ENCODE measurements at places on chromosomes 7 and 10.

DNA sequence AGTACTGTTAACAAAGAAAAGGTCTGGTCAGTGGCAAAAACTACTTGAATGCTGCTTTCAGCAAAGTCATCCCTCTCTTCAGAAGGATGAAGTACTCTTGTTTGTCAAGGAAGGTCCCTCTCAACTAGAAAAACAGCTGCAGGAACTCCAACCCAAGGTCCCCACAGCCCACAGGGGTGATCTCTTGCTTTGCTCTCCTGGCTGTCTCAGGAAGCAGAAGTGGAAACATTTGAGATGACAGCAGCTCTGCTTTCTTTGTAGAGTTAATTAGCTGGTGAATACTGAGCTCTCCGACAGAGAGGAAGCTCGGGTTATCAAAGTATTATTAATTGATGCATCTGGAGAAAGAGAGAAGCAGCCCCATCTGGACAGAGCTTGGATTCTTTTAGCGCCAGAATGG is 25.4 kb upstream of the LRGUK start:
- DNase-seq = no peak

DNA sequence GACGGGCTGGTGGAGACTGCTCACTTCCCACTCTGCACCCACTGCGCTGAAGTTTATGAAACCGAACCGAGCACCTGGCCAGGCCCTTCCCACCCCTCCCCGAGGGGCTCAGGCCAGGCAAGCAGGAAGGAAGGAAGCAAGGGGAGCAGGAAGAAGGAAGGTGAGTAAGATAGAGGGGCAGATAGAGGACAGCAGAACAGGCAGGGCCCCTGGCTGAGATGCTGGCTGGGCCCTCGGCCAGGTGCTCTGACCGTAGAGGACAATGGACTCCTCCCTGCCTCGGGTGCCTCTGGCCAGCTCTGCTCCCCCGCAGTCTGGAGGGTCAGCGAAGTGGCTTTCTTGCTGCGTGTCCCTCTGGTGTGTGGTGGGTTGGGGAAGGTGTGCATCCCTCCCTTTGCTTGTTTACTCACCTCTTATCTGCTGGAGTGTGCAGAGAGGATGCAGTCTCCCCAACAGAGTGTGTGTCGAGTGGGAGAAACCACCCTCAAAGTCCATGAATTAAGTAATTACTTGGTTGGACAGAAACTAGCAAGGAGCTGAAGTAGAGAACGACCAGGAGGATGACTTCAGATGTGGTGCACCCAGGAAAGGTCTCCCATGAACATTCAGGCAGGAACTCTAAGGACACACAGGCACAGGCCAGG is 82.8 kb upstream of the PPP2R2D start:
- no peak for DNase-seq

DNA sequence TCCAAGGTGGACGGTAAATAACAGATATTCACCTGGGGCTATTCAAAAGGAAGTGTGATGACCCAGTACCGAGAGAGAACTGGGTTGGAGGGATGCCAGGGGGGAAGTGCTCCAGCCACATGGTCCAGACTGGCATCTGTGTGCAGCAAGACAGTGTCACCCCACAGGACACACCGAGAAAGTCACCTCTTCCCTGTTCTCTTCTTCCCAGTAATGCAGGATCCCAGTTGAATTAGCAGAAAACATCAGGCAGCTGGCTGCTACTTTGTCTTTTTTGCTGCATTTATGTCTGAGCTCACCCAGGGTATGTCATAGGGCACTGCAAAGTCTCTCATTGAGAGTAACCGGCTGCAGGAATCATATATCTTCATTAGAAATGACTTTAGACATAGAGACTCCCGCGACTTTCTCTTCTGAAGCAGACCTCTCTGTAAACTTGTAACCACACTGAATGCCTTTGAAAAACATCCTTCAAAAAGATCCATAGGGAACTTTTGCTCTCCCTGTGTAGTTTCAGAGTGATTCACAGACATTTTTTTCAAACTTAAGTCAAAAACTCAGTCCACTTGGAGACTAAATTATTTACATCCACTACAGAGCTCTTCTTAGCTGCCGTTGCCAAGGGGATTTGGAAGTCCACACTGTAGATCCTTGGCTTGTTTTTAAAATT is 609.0 kb upstream of the DPP6 start:
- DNase-seq = no peak

GRCh38 chr7:139264220-139264619 is 33.2 kb downstream of the UBN2 start:
- no peak for DNase-seq

GRCh38 chr7:90411510-90411909 is 8.2 kb downstream of the CLDN12 start:
- no peak for DNase-seq

GRCh38 chr10:34292194-34292565 is 522.9 kb downstream of the PARD3 start:
- no peak for DNase-seq

- no peak for DNase-seq
These were observed 155.5 kb downstream of the RNF216 start for GRCh38 chr7:5625938-5626337.

GRCh38 chr7:120052884-120053382 is 220.0 kb upstream of the KCND2 start:
- DNase-seq = no peak

DNA sequence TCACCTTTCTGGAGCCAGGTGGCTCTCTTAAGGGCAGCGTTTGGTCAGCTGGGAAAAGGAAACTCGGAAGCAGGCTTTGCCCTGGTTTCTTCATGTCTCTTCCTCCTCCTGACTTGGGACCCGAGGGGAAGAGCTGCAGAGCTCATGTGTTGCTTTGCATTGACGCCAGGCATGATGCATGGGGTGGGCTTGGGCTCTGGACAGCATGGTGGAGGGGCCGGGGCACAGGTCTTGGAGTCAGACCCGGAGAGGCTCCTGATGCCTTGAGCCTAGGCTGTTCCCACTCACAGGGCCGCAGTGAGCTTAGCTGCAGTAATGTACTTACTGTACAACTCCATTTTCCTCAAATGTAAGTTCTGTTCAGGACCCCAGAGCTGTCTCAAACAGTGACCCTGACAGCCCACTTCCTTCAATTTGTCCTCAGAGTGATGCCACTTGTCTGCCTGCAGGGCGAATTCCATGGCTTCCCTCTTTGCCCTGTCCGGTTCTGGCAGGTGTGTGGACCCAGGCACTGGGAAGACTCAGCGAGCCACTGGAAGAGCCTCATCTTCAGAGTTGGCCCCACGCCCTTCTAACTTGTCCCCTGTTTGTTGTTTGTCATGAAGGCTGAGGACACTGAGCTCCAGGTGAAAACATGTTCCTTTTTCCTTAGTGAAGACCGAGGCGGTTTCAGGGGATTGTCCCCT is 50.2 kb downstream of the ZNF467 start:
- no peak for DNase-seq

GRCh38 chr10:70759781-70760180 is 25.4 kb downstream of the TBATA start:
- no peak for DNase-seq

GRCh38 chr7:23931633-23932032 is 221.6 kb downstream of the STK31 start:
- no peak for DNase-seq

- peak; percentile 73 for DNase-seq
These were observed 107.8 kb upstream of the PPP1R3A start for GRCh38 chr7:114026486-114027089.

DNA sequence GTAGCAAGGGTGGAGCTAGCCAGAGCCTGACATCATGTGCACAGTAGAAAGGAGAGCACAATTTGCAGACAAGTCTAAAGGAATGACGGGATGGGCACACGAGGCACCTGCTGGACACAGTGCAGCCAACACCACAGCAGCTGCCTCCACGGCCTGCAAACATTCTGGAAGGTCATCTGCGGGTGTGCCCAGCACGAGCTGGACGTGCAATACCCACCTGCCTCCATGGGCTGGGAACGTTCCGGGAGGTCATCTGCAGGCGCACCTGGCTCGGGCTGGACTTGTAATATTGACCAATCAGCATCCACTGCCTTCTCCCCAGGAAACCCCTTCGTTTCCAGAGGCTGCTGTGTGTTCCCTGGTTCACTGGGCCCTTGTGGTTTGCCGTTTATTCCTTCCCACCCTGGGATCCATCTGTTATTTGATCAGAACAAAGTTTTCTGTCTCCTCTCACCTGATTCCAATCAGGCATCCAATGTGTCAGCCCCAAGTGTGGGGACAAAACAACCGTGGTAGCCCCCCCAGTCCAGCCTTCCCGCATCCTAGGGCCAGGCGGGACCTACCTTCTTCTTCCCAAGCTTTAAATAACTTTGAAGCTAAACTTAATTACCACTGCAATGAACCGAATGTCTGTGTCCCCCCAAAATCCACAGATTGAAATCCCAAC is 243.4 kb upstream of the PPP2R2D start:
- DNase-seq = no peak

DNA sequence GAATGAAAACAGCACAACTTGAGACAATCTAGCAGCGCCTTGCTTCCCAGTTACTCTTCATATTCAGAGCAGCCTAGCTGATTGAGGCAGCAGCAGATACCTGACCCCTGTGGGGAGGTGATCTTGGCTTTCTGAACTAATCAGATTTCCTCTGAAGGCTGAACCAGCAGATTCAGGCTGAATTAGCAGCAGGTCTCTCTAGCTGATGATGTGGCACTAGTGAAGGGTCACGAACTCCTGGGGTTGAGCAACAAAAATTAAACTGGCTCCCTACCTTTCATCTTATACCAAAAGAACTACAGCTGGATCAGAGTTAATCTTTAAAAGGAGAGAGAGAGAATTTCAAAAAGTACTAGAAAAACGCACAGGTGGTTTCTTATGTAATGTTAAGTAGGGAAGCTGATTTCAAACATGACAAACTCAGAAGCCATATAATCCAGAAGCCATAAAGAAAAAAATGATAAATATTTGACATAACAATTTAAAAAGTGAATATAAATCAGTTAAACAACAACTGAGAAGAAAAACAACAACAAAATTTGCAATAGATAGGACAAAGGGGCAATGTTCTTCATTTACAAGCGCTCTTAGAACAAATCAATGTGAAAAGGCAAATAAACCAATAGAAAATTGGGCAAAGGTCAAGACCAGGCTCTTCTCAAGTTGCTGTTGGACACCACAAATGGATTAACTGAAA is 13.5 kb downstream of the SLC25A13 start:
- no peak for DNase-seq

DNA sequence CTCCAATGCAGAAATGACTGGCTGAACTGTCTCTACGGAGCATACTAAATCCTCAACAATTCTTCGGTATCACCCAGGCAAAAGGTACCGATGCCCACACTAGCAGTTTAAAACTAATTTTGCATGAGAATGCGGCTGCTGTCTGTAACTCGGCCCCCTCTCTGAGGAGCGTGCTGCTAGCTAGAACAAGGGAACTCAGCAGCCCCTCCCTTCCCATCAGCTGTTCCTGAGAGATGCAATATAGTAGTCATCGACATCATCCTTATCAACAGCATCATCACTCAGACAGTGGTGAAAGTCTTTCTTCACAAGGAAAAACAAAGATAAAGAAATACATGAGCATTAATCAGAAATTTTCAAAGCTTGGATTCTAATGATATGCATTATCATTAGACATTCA is 189.1 kb upstream of the FRMD4A start:
- no peak for DNase-seq

DNA sequence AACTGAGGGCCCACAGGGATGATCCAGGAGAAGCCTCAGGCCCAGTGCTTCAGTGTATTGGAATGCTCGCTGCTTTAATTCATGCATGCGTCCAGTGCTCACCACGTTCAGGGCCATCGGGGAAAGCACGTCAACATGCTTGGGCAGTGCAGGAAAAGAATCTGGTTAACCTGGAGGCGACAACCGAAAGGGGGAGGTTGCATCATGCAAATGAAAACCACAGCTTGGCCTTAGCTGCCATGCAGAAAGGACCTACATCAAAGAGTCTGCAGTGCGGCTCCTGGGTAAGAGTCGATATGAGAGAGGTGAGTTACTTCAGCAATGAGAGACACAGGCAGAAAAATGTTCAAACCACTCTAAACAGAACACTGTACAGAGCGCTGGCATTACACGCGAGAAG is 440.1 kb downstream of the KCNMA1 start:
- DNase-seq = no peak

- no peak for DNase-seq
These were observed 59.1 kb upstream of the INPP5A start for GRCh38 chr10:132478341-132479023.

- no peak for DNase-seq
These were observed 50.6 kb downstream of the NPY start for GRCh38 chr7:24334627-24335026.

DNA sequence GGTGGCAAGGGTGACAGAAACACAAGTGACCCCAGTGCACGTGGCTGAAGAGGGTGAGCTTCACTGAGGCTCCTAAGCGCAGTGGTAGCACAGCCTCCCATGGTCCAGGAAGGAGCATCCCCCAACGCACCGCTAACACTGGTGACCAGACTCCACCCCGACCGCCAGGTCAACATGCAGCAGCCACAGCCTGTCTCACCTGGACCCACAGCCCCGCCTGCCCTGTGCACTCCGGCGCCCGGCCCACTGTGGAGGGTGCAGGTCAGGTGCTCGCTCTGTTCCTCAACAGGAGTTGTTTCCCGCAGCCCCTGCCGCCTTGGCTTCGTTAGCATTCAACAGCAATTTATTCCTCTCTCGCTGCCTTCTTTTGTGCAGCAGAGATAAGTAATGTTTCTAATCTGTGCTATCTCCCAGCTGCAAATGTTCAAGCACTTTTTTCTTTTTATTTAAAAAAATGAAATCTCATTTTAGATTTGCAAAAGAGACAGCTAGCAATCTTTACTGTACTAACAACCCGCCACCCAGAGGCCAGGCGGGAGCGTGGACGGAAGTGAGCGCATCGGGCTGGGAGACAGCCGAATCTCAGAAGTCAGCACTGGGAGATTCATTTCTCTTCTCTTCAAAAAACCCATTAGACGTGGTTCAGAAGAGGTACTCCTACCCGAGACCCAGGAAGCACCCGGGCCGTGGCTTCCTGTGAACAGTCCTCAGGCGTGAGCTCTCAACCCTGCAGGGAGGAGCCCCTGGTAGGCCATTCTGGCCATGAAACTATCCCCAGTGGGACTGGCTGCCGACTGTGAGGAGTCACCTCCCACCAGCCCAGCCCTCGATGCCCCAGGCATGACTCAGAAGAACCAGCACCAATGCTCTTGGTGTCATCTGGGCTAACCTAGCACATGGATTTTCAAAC is 133.4 kb downstream of the MAD1L1 start:
- no peak for DNase-seq

- DNase-seq = no peak
These were observed 40.2 kb upstream of the FRMD4A start for GRCh38 chr10:14370894-14371293.

DNA sequence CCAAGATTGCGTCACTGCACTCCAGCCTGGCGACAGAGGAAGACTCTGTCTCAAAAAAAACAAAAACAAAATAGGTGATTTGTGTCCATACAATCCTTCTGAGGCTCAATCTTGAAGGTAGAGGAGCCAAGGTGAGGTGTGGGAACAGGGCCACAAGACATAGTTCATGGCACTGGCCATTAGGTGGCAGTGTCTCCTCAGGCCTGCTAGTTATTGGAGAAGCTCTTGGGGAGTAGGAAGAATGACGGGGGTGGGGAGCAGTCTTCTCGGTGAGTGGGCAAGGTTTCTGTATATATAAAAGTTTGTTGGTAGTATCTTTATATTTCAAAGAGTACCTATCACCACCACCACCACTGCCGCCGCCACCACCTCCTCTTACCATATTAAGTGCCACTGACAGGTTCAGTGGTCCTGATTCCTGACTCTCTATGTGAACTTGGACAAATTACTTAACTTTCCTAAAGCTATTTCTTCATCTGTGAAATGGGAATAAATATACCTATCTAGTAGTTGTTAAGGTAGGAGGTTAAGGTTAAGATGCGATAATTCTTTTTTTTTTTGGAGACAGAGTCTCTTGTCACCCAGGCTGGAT is 24.0 kb downstream of the CCSER2 start:
- peak; percentile 76 for DNase-seq

GRCh38 chr7:121371883-121372282 is 24.2 kb downstream of the FAM3C start:
- DNase-seq = no peak

Data from CD4-positive, alpha-beta T cell treated with Interleukin-10 for 1 hour (primary cell).